ENCODE measurements at places on chromosomes 4 and X. TPM values are rescaled to one million over a fixed set of nuclear protein-coding genes. Genes with fewer than 3 reads are reported as not detected.

DNA sequence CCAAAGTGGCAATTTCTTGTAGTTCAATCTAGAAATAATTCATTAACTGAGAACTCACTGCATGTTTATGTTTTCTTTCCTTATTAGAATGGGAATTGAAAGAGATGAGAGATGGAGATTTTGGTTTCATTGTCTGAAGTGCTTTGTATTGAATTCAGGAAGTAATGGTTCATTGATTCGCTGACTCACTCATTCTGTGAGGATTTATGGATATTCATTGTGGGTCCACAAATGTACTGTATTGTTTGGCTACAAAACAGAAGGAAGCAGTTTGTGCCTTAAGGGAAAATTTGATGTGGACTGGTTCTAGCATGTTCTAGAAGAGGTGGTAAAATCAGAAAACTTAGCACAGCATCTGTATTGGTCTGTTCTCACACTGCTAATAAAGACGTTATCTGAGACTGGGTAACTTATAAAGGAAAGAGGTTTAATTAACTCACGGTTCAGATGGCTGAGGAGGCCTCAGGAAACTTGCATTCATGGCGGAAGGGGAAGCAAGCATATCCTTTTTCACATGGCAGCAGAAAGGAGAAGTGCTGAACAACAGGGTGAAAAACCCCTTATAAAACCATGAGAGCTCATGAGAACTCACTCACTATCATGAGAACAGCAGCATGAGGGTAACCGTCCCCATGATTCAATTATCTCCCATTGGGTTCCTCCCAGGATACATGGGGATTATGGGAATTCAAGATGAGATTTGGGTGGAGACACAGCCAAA, 132.3 kb upstream of the VCX3A start:
- DNase-seq: no peak

DNA sequence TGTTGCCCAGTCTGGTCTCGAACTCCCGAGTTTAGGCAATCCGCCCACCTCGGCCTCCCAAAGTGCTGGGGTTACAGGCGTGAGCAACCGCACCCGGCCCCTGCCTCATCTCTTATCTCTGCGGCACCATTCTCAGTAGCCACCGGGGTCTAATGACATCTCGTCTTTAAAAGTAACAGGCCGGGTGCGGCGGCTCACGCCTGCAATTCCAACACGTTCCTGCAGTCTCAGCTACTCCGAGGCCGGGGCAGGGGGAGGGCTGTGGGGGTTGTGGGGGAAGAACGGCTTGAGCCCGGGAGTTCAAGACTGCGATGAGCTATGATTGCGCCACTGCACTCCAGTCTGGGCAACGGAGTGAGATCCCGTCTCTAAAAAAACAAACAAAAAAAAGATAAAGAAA, 28.8 kb downstream of the ING2 start:
- no peak for DNase-seq

GRCh38 chrX:130654409-130654950, 248.5 kb downstream of the ENOX2 start:
- DNase-seq: no peak

- DNase-seq: no peak
These were observed 263.2 kb downstream of the IL15 start for GRCh38 chr4:141899541-141899940.

DNA sequence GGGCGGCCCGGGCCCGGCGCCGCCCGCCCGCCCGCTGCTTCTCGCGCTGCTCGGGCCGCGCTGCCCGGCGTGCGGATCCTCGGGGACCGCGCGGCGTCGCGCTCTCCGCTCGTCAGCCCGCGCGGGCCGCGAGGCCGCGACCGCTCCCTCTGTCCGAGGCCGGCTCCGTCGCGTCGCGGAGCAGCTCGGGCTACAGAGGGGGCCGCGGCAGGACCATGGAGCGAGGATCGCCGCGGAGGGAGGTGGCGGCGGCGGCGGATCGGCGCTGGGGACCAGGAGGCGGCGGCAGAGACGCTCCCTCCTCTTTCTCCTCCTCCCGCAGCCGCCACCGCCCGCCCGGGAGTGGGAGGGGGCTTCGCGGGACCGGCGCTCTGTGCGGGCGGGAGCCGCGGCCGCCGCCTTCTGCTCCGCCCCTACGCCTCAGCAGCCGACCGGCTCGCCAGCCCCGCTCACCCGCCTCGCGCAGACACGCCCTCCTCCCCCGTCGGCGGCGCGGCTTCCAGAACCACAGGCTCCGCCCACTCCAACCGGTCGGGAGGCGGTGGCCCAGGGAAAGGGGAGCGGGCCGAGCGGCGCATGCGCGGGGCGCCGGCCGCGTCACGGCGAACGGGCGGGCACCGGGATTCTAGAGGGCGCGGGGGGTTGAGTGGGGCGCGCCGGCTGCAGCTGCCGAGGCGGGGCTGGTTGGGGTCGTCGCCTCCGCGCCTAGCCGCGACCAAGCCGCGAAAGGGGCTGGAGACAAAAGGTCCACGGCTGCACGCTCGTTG, at the start of gene CASK:
Gene CASK, minus strand, starts transcription at position 344 of the 767 bp plus-strand sequence. CDS start 566 bp downstream, outside the sequence.
- peak; percentile 88 for DNase-seq

DNA sequence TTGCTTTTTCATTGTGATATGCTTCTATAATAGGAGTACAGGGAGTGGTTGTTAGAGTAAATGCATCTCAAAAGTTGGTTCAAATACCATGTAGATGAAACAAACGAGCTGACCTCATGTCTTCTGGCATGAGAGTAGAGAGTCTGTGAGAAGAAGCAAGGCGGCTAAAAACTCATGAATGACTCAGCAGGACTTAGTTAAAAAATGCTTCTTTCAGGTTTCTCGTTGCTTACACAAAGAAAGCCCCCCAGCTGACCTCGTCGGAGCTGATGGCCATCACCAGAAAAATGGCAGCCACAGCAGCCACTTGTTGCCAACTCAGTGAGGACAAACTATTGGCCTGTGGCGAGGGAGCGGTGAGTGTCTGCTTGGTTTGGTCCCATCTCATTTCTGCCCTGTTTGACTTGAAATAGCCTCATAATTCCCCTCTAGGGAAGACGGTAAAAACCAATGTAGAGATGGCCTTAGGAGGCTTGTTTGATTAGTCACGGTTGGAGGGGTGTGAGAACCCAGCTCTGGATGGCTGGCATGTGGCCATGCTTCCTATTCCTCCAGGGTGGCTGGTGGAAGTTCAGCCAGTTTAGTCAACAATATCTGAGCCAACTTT, 14.5 kb downstream of the AFP start:
- DNase-seq: no peak

DNA sequence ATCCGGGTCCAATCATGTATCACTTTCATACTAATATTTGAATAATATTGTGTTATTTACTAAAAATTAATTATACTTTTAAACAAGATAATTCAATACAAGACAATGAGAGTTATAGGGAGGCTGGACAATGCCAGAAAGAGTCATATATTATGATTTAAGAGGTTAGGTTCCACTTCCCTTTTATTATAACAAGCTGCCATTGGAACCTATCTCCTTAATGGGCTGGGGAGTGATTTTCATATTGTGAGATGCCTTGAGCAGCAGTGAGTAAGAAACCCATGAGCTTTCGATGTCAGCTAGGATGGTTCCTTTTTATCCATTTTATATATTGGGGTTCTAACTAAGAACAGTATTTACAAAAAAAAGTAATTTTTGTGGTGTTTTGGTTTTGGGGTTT, 91.8 kb downstream of the MAB21L2 start:
- DNase-seq: no peak

DNA sequence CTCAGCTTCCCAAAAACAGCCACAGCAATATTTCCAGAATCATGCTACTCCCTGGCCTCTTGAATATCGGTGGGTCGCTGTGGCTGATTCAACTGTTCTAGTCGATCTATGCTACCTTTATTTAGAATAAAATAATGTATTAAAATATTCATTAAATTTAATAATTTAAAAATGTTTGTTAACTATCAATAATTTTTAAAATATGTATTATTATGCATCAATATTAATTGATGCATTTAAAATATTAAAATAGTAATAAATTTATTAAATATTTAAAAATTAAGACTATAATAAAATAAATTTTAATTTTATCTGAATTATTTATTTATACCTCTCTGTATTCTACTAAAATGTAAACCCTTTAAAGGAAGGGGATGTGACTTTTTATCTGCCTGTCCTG, 19.0 kb downstream of the ARSD start:
- DNase-seq: no peak

DNA sequence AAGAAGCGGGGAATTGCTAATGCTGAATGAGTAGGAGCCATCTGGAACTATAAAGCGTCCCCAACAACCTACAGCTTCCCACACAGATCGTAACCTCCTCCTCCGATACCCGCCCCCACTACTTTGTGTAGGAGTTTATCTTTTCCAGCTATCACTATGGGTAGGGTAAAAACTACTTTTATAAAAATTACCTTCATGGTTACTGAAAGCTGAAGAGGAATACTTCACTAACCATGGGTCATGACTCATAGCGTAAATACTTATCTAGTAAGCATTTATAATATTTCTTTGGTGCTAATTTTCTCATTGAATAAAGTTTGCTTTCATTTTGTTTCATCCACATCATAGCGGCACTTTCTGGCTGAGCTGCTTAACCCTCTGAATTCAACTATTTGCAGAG, 79.4 kb upstream of the TNIP3 start:
- DNase-seq: no peak

GRCh38 chr4:3415471-3416141, 26.2 kb upstream of the HGFAC start:
- DNase-seq: no peak

DNA sequence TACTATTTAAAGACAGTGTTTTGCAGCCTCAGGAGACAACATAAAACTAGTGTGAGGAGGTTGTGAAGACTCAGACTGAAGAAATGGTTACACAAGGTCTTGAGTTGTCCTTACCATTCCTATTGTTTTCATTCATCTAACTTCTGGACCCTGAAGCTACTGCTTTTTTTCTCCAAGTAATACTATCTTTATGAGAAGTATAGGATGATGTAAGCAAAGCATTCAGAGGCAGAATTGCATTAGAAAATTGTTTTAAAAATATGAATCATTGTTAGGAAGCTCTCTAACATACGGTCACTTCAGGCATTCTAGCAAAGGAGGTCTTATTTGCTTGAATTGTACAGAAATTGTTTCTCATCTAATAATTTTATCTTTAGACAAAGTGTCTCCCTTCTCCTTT, 357.8 kb downstream of the TLL1 start:
- DNase-seq: no peak

SLC49A3 gene
- total RNA-seq: 0.73 TPM

All from CD8-positive, alpha-beta T cell (primary cell).